Sciatic nerve (tissue), 2 donors: ENCODE measurements at places on chromosomes 6 and 20.
A peak's percentile ranks its signal among the peaks of the same experiment; 100 is the strongest.

GRCh38 chr6:164154588-164154987, 740.1 kb downstream of the QKI start:
- no peak for DNase-seq

DNA sequence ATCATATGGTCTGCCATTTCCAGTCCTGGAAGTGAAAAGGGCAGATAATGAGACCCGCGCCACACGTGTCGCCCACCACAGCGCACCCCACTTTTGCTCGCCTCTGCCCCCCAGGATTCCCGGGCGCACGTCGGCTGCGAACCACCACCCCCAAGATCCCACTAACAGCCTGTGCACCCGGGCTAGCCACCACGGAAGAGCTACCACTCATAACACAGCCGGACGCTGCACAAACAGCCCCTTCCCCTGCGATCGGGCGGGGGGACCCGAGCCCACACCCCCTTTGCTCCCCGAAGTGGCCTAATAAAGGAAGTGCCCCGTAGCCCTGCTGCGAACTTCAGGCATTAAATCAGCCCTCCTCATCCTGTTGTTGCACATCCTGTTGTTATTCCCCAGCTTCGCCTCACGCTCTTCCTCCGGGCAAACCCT, 506 bp downstream of the CITED2 start:
- DNase-seq = peak; percentile 76

DNA sequence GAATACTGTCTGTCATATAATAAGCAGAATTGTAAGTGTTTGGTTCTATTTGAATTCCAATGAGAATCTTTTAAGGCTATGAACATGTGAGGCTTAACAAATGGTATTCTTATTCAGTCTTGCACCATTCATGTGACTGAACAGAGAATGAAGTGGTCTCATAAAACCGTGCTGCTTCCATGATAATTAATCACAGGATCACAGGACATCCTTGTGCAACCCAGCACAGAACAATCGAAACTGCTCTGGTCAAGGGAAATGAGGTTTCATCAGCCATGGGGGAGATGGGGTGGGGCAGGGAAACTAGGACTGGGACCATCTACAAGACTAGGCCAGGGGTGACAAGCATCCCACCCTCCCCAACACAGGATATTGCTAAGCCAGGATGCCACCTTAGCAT, 6.0 kb downstream of the PPIL6 start:
- DNase-seq = no peak

GRCh38 chr6:162708971-162709370, 18.6 kb downstream of the PRKN start:
- DNase-seq = no peak

DNA sequence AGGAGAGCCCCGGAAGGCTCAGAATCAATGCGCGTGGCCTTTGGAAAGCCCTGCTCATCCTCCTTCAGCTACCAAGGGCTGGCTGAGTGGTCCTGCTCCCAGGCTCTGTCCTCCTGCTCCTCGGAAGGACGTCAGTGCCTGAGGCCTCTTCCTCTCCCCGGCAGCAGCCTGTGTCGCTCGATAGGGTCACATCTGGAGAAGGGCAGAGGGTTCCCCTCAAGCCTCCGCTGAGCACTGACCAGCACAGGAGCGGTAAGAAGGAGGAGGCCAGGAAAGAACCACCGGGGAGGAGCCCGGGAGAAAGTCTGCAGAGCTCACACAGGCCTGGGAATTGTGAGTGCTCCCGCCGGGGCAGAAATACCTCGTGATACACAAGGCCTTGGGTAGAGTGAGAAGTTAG, 21.2 kb downstream of the KIF25 start:
- DNase-seq = peak; percentile 50

DNA sequence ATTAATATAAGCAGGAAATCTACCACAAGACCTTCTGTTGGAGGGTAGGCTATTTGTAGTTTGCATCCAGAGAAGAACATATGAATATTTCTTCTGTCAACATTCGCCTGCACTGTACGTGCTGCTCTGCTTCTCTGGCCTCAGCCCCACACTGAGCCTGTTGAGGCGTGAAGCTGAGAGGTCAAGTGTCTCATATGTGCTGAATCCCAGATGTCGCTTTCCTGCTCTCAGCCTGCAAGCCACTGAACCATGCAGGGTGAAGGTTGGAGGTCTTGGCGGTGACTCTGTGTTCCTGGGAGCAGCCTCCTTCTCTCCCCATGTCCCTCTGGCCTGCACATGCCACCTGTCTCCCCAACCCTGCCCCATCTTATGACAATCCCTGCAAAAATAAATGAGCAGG, 83.6 kb downstream of the TMEM170B start:
- no peak for DNase-seq

GRCh38 chr20:53949319-53949839, 121.0 kb downstream of the BCAS1 start:
- DNase-seq = no peak

- DNase-seq = no peak
Measured at GRCh38 chr6:157682856-157683481, 140.1 kb upstream of the SNX9 start.

DNA sequence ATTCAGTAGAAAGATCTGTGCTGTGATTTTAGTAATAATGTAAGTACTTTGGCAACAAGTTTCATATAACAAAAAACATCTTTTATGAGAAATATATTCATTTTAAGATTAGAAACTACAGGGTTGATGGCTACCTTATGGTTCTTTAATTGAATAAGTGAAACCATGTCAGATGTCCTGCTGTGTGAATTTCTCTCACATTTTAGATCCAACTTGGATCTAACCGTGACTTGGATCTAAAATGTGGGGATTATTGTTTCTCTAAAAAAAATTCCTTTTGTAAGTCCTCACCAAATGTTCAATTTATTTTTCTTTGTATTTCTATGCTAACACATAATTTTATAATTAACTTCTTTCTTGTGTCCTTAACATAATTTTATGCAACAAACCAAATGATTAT, 30.4 kb downstream of the ZC2HC1B start:
- DNase-seq = no peak

DNA sequence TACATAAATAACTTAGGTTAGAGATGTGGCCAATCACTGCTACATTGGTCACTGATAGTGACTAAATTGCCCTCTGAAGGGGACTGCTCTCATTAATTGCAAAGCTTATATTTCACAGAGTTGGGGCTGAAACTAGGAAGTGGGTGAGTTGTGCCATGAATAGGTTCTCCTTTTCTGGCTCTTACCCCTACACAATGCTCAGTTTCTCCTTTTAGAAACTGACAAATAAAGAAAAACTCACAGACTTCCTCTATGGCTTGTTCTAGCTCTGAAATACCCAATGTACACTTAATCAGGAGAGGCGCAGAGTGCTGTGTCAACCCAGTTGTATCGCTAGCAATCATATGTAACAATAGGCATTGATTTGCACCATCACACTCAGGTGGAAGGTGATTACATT, 41.2 kb upstream of the PROKR2 start:
- no peak for DNase-seq

GRCh38 chr6:2853769-2854395, 12.2 kb upstream of the SERPINB1 start:
- no peak for DNase-seq

- DNase-seq = no peak
Measured at GRCh38 chr20:11907621-11908020, 10.1 kb upstream of the BTBD3 start.

GRCh38 chr6:139882234-139882633, 507.8 kb upstream of the CITED2 start:
- DNase-seq = no peak

DNA sequence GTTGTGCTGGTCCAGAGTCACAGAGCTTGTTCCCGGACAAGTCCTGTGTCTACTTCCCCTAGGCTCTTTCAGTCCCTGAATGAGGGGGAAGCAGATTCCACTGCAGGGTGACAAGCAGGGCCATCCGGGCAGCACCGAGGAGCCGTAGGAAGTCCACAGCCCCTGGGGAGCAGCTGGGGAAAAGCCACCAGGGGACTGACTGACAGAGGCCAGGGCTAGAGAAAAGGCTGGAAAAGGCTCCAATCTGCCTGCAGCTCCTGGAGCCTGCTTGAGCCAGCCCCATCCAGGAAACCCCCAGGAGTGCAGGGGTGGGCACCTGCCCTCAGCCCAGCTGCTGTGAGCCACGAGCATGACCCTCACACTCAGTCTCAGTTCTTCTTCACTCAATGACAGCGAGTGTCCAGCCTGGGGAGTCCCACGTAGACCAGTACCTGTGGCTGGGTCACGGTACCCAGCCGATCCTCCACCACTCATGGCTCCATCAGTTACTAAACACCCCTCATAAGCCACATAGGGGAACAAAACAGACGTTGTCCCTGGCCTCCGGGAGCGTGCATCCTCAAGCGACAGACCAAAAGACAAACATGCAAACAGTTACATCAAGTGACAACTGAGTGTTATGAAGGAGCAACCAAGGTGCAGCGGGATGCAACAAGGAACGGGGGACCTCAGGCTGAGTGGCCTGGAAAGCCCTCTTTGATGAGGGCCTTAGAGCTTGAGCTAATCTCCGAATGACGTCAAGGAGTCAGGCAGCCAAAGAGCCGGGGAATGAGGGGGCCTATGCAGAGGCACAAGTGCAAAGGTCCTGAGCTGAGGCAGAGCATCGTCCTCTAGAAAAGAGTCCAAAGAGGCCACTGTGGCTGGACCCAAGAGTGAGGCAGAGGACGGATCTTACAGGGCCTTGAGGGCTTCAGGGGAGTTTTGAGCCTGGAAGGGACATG, 24.8 kb upstream of the VSTM2L start:
- no peak for DNase-seq

- DNase-seq = no peak
Measured at GRCh38 chr6:43280234-43280633, 17.8 kb upstream of the SLC22A7 start.

GRCh38 chr6:125271486-125272159, 30.1 kb downstream of the HDDC2 start:
- no peak for DNase-seq

GRCh38 chr6:109229536-109229935, 134.2 kb downstream of the CEP57L1 start:
- DNase-seq = no peak

GRCh38 chr6:30329331-30329730, 2.6 kb downstream of the TRIM39 start:
- DNase-seq = no peak

- peak; percentile 66 for DNase-seq
Measured at GRCh38 chr6:53483423-53484353, 61.2 kb downstream of the GCLC start.

DNA sequence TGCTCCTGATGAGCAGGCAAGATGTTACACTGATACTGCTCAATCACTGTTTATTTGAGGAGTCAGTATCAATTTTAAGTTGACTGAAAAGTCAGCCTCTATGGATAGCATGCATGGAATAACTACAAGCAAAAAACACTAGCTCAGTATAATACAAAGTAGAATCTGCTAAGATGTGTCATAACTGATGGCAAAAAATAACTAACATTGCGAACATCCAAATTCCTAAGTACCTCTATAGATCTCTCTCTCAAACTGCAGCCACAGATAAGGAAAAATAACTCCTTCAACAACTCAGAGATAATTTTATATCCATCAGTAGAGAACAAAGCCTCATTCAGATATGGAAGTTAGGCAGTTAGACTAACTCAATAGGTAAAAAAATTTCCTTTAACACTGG, 16.3 kb downstream of the HDAC2 start:
- no peak for DNase-seq

DNA sequence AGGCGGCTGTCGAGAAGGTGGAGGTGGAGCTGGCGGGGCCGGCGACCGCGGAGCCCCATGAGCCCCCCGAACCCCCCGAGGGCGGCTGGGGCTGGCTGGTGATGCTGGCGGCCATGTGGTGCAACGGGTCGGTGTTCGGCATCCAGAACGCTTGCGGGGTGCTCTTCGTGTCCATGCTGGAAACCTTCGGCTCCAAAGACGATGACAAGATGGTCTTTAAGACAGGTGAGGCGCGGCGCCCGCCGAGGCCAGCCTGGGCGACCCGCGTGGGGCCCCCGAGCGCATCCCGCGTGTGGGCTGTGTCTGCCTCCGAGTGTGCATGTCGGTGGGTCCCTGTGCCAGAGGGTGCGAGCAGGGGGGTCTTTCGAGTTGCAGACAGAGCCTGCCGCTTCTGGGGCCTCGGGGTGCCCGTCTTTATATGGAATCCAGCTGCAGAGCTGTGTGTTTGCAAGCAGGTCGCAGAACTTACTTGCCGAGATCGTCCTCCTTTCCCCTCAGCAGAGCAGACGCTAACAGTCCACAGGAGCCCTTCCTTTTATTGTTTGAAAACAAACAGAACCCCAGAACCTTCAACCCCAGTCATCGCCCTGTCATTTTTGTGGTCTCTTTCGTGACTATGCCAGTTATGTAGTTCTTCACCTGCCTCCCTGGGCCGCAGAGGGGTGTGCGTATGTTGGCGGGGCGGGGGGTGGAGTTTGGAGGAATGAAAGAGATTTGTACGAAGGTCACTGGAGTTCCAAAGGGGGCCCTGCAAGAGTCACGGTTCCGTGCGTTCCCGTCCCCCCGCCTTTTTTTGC, 766 bp downstream of the SLC16A10 start:
- DNase-seq = no peak

- no peak for DNase-seq
Measured at GRCh38 chr20:5264807-5265661, 51.7 kb downstream of the PROKR2 start.

DNA sequence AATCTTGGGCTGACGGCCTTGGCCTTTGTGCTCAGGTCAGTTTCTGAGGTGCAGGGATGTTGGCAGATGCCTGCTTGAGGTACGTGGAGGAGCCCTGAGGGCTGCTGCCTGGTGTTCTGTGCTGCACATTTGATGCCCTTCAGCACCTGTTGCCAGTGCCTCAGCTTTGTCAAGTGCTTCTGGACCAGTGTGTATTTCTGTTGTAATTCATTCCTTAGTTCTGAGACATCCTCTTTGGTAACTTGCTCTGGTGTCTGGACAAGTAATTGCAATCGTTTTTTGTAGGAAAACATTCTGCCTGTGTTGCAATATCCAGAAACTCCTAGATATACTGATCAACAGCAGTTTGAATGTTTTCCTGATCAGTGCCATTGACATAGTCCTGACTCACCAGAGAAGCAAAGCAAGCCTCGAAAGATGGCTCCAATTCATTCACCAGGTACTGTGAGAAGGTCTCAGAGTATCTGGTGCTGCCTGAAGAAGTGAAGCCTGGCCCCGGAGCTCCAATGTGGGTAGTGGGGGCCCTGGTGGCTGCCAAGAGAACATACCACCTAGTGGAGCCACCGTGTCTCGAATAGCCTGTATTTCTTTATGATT, 26.7 kb downstream of the ZNF337 start:
- no peak for DNase-seq

GRCh38 chr6:97422171-97422570, 139.2 kb upstream of the MMS22L start:
- no peak for DNase-seq

DNA sequence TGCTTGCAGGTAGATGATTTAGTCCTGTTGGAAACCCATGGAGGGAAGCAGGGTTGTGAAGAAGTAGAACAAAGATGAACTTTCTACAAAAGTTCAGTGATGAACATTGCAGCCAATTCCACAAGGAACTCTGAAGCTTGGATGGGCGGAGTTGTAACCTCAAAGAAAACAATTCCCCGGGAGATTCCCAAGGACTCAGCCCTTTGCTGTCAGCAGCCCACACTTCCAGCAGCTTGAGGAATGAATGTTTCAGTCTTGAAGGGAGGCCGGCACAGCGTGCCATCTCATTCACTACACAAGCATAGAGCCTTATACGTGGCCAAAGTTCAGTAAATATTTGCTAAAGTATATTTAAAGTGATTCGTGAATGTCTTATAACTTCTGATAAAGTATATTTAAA, 269.4 kb downstream of the NKAIN2 start:
- DNase-seq = no peak

- no peak for DNase-seq
Measured at GRCh38 chr20:25626779-25627178, 3.0 kb upstream of the NANP start.

GRCh38 chr6:5486214-5486613, 224.9 kb downstream of the FARS2 start:
- DNase-seq = no peak

- no peak for DNase-seq
Measured at GRCh38 chr6:41288030-41288753, 1.7 kb upstream of the TREM1 start.
